HEK293T (cell line): ENCODE measurements at places on chromosomes 11 and 22.

GRCh38 chr22:41341012-41341411, 39.7 kb downstream of the ZC3H7B start:
- no peak for DNase-seq

- no peak for DNase-seq
Observed at GRCh38 chr11:115193914-115194801, 310.1 kb downstream of the CADM1 start.

GRCh38 chr11:455566-456147, 5.6 kb downstream of the PTDSS2 start:
- DNase-seq: no peak

GRCh38 chr11:120027546-120028180, 110.2 kb downstream of the TRIM29 start:
- no peak for DNase-seq

GRCh38 chr22:19224985-19225384, 46.4 kb upstream of the SLC25A1 start:
- DNase-seq: no peak

DNA sequence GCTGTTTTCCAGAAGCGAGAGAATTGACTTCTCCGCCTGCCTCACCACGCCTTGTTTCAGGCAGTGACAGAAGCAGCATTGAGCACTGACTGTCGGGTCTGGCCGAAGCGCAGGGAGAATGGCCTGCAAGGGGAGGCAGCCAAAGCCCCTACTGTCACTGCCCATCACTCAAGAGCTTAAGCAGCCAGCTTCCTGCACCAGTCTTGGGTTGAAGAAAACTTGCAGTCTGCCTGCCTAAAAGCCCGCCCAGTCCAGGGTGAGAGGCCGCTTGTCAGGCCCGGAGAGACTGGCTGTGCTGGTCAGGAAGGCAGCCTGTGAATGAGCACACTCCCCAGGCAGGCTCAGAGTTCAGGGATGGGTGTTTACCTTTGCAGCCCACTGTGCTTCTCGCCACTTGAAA, 108.3 kb downstream of the PKNOX2 start:
- DNase-seq: no peak

GRCh38 chr11:61693922-61694601, 13.9 kb downstream of the DAGLA start:
- no peak for DNase-seq

DNA sequence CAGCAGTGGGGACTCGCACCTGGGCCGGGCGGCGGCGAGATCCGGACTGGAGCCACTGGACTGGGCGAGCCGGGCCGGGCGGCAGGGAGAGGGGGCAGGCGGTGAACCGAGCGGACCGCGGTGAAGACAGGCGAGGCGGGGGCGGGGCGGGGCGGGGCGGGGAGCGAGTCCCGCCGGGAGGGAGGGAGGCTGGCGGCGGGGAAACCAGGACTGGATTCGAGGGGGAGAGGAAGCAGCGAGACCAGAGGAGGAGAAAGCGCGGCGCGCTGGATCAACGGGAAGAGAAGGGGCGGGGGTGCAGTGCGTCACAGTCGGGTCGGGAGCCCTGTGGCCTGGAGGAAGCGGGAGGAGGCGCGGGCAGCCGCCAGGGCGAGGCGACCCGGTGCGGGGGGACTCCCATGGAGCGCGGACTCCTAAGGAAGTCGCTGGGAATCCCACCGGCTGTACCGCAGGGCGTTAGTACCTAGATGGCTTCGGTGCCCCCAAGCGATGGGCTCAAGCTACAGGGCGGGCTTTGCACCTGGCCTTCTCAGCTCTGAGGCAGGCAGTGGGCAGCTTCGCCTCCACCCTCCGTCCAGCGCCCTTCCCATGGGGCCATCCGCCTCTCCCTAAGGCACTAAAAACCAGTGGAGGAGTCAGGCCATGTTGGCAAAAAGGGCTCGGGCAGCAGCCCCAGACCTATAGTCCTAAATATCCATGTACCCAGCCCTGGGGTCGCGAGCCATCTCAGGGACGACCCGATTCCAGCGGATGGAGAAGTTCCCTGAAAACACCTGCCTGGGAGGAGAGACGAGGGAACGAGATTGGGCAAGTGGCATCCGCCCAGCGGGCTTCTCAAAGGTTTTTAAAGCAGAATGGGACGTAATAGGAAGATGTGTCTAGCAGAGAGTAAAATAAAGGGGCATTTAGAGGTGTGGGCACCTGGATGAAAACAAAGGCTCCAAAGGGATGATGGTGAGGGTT, at the start of gene TMEM121B:
TMEM121B (minus strand) TSS at position 128 of the 963 bp plus-strand sequence. CDS start 233 bp downstream, outside the sequence.
- peak; percentile 87 for DNase-seq

- DNase-seq: no peak
Observed at GRCh38 chr11:35078470-35078735, 60.6 kb upstream of the CD44 start.

GRCh38 chr11:69918231-69918937, 99.2 kb upstream of the FGF3 start:
- DNase-seq: no peak

GRCh38 chr11:33899400-33900037, 7.6 kb upstream of the LMO2 start:
- no peak for DNase-seq

DNA sequence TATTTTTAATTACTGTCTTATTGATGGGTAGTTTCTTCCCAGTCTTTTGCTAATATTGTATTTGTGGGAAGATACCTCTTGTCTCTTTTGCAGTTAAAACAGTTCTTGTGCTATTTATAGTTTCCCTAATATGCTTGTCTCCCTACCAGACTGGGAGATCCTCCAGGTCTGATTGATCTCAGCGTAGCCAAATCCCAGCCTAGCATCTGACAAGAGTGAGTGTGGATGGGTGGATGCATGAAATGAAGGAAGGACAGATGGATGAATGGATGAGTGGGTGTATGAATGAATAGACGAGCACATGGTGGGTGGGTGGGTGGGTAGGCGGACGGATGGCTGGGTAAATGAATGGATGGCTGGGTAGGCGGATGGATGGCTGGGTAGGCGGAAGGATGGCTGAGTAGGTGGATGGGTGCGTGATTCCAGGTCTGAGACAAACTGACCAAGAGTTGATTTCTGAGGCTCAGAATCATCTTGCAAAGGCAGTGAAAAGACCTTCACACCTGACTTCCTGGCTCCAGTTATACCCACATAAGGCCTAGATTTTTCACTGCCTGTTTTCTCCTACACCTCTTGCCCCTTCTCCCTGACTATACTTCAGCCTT, 11.4 kb downstream of the DNAJB13 start:
- DNase-seq: no peak

- no peak for DNase-seq
Observed at GRCh38 chr11:91926965-91927364, 297.7 kb upstream of the FAT3 start.

GRCh38 chr11:34558673-34559072, 45.1 kb upstream of the ELF5 start:
- DNase-seq: no peak

- DNase-seq: no peak
Observed at GRCh38 chr11:128467610-128468041, 119.7 kb downstream of the ETS1 start.

GRCh38 chr22:17743661-17744411, 30.4 kb downstream of the BID start:
- no peak for DNase-seq

DNA sequence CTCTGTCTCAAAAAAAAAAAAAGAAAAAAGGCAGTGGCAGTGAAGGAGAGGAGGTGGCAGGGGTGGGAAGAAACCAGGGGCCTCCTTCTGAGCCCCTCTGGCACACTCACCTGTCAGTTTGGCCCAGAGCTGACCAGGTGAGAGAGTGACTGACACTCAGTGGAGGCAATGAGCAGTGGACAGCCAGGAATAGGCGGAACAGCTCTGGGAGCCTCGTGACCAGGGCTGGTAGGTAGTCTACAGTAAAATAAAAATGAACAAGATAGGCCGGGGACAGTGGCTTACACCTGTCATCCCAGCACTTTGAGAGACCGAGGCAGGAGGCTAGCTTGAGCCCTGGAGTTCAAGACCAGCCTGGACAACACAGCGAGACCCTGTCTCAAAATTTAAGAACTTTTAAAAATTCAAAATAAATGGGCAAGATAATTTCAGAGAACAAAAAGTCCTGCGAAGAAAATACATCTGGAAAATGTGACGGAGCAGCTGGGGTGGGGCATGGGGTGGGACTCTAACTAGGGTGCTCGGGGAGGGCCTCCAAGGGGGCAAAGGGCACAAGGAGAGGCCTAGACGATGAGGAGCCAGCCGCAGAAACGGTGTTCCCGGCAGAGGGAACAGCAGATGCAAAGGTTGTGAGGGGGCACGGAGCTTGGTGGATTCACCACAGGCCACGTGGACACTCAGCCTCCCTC, 3.8 kb upstream of the PDXP start:
- no peak for DNase-seq

DNA sequence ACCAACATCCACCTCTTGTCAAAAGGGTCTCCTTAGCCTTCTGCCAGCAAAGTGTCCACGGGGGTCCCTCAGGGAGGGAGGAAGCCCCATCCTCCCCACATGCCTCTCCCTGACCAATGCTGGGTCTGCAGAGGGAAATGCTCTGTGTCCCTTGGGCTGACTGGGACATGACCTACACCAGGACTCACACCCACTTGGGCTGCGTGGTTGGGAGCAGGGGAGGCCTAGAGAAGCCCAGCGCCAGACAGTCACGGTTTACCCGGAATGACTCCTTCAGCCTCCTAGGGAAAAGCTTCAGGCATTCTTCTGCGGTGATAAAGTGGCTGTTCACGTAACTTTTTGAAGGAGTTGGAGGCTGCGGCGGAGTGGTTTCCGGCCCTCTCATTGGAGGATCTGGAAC, 180.3 kb downstream of the EFCAB6 start:
- DNase-seq: no peak

DNA sequence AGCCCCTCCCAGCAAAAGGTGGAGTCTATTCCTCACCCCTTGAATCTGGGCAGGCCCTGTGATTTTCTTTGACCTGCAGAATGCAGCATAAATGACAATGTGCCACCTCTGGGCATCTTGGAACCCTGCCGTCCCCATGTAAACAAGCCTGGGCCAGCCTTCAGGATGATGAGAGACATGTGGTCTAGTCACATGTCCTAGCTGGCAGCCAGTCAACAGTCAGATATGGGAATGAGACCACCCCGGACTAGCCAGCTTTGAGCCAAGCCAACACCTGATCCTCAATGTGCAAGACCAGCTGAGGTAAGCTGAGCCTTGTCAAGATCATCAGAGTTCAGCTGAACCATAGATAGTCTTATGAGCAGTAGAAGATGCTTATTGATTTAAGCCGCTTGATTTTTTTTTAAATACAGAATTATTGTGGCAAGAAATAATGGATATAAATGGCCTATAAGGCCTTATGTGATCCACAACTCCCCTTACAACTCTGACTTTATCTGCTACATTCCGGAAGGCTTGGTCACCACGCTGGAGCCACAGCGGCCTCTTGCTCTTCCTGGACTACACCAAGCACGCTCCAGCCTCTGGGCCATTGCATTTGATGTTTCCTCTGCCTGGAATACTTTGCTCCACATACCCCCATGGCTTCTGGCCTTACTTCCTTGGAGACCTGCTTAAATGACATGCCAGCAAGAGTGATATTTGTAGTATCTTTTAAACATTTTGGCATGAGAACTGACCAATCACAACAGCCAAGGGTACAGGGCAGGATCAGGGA, 225.9 kb upstream of the SESN3 start:
- DNase-seq: no peak

GRCh38 chr11:69055598-69056516, 7.1 kb downstream of the TPCN2 start:
- no peak for DNase-seq

- DNase-seq: no peak
Observed at GRCh38 chr22:48258064-48258701, 1495.7 kb downstream of the TBC1D22A start.

DNA sequence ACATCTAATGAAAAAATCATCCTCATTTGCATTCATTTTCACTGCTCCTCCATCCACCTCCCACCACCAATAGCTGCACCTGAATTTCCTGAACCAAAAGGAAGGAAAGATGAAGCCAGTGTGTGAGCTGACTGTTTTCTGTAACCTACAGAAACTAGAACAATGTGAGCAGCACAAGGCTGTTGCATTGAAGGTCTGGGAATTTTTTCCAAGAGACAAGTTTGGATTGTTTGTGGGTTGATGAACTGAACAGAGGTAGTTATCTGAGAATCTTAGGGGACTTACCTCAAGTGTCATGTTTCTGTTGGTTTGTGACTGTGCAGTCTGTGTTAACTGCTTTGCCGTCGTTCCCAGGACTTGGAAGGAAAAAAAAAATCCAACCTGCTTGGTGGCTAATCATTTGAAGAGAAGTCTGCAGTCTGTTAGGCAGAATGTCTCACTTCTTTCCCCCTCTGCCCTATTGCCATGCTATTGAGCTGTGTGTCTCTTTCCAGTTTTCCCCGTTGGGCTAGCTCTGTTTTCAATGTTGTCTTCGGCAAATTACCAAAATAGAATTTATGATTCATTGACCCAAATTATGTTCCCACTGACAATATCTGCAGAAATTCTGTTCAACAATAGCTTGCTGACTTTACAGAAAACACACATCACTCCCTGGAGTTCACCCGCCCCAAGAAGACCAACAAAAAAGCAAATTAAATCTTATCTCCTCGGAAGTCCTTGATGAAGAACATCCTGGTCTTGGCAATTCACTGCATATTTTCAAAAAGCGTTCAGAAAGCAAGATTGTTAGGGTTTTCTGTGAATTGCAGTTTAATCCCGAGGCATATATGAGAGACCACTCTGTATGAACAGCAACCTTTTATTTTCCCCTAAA, 76.0 kb downstream of the SC5D start:
- no peak for DNase-seq

DNA sequence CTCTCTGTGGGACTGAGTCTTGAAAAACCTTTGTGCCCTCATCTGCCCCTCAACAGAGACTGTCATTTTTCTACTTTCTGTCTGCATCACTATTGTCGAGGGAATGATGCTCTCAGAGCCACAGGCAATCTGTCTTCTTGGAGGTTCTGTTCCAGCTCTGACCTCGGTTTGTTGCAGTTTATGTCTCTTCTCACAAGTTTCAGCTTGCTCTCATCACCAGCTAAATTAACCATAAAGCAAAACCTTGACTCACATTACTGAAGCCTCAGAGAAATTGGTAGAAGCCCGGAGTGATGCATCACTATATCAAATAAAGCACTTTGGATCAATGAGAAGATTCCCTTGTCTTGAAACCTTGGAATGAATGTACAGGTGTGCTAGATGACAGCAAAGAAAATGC, 60.6 kb upstream of the BLID start:
- DNase-seq: no peak

GRCh38 chr11:103534959-103535358, 425.7 kb downstream of the DYNC2H1 start:
- DNase-seq: no peak

DNA sequence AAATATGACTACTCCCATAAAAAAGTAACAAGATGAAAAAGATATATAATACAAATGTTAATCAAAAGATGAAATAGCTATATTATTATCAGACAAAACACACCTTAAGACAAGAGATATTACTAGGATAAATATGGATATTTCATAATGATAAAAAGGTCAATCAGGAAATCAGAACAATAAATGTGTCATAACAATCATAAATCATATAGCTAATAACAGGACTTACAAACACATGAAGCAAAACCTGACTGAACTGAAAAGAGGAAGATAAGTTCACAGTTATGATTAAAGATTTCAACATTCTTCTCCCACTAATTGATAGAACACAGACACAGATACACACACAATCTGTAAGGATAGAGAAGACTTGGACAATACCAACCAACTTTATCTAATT, 47.2 kb downstream of the EIF3M start:
- DNase-seq: no peak
